ENCODE measurements at places on chromosomes 1 and 21.

DNA sequence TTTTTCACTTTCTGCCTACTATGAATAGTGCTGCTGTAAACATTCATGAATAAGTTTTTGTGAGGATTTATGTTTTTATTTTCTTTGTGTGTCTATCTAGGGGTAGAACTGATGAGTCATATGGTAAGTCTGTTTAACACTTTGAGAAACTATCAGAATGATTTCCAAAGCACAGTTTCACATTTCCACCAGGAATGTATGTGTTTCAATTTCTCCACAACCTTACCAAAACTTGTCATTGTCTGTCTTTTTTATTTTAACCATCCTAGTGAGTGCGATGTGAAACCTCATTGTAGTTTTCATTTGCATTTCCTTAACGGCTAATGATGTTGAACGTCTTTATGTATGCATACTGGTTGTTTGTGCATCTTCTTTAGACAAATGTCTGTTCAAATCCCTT is 23.5 kb downstream of the RNASEL start:
- no peak for DNase-seq

GRCh38 chr1:90717356-90717664 is 208 bp upstream of the BARHL2 start:
- no peak for DNase-seq

GRCh38 chr1:71350805-71351204 is 270.0 kb upstream of the ZRANB2 start:
- DNase-seq = no peak

DNA sequence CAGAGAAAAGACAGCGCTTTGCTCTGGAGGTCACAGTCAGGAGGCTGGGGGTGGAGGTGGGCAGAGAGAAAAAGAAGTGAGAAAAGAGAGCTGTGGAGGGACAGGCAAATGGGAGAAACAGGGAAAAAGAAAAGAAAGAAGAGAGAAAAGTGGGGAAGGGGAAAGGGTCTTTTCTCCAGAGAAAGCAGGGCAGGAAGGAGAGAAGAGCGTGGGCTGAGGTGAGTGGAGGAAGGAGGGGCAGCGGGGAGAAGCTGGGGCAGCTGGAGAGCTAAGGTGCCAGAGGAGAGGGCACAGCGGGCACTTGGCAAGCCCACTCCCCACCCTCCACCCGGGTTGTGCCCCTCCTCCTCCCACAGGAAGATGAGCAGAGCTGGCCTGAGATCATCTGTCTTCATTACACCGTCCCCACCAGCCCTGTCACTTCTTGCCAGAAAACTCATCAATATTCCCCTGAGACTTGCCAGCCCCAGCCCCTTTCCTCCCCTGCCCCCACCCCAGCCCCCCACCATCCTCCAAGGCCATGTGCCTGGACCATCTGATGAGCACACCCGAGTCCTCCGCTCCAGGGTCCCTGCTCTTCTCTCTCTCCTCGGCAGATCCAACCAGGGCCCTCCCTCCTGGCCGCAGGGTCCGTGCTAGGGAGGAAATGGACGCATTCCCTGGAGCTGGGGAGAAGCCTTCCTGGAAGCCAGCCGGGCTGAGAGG is 17.0 kb upstream of the BLACAT1 start:
- DNase-seq = no peak

- DNase-seq = no peak
These were observed 89.6 kb downstream of the UBIAD1 start for GRCh38 chr1:11362547-11363021.

DNA sequence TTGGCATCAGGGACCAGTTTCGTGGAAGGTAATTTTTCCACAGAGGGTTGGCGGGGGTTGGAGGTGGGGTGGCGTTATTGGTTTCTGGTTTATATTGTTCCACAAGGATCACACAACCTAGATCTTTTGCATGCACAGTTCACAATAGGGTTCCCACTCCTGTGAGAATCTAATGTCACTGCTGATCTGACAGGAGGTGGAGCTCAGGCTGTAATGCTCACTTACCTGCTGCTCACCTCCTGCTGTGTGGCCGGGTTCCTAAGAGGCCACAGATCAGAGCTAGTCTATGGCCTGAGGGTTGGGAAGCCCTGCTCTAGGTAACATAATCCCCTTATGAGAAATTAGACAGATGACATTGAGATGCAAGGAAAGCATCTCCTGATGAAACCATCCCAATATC is 12.6 kb downstream of the GBP5 start:
- DNase-seq = no peak

- no peak for DNase-seq
These were observed 78.4 kb downstream of the KIF14 start for GRCh38 chr1:200542162-200542561.

DNA sequence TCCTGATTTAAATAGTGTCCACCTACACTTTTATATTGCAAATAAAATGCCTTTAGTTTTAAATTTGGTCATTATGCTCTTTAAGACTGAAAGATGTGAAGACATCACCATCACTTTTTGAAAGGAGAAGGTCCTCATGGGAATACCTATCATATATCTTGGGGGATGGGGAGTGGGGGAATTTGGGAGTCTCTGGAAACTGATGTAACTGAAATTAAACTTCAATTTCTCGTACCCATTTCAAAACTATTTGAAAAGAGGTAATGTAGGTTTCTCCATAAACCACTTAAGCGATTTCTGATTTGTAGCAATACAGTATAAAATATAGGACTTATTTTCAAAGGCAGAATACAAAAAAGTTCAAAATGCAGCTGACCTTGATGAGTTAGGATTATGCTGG is 924 bp downstream of the EXTL2 start:
- no peak for DNase-seq
